ENCODE measurements at places on chromosomes 6 and 20.

DNA sequence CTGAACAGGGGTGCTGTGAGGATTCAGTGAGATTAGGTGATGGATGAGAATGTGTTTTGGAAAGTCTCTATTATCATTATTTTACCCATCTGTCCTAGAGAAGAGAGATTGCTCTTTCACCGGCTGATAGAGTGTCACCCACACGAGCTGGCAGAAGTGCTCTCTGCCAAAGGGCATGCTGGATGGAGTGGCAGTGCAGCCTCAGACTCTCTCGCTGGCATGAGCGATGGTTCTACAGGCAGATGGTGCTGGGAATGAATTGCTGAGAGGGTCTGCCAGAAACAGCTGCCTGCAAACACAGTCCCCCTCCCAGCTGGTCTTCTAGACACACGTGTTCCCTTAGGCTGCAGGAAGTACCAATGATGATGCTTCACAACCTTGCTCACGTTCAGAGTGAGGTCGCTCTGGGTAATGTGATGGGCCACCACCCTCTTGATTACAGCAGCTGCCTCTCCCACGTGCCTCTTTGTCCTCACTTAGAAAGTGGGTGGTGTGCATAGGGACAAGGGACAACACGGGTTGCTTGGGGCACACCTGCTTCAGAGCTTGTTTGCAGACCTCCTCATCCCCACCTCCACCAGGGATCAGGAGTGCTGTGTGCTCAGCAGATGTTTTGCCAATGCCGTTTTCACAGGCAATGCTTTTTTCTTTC lies 84.7 kb downstream of the FOXA2 start:
- no peak for DNase-seq

- peak; percentile 96 for DNase-seq
Observed at GRCh38 chr6:113120224-113120581, 736.9 kb upstream of the MARCKS start.

DNA sequence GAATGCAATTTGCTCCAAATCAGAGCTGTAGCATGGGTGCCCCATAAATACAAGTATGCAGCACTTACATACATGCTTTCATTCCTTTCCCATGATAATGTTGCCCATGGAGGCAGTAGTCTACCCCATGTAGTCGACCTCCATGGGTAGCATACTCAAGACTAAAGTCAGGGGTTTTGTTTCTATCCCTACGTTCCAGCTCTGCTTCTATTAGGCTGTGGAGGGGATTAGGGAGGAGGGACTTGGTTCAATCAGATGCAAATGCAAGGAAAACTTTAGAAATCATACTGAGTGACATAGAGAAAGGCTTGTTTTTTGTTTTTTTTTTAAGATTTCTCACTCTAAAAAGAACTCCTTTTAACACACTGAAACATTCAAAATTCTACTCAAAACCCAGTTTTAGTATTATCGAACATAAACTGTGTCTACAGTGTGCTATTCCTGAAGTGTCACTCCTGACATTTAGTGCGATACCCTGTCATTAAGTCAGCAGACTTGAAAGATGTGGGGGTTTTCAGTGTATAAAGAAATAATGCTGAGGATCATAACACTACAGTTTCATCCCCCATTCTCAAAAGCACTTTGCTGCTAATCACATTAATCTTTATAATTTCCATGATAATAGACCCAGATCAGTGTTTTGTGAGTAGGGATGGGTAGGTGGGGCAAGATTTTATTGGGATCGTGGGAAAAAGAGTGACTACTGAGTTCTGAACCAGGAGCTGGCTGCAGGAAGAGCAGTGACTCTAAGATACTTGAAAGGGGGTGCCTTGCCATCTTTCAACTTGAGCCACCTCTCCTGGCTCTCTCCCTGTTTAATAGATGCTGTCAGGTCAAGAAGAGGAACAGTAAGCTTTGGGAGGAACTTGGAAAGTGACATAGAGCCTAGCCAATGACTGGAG lies 40.4 kb upstream of the SCML4 start:
- DNase-seq = no peak

GRCh38 chr6:6414931-6415330 lies 94.5 kb upstream of the F13A1 start:
- no peak for DNase-seq

- DNase-seq = no peak
Observed at GRCh38 chr20:19562426-19562825, 195.6 kb upstream of the RIN2 start.

DNA sequence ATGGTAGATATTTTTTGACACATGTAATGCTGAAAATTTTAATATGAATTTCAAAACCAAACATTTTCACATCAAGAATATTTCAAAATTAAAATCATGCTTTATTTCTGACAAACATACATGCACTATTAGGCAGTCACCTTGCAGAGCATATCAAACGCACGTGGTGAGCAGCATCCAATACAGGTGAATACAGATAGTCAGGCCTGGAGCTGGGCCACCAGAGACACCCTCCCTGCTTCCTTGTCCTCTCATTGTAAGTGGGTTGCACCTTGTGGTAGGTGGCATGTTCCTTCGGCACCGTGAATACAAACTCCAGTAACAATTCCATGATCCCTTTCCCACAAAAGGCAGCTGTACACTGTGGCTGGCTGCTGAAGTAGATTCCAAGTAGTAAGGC lies 8.9 kb downstream of the REV3L start:
- no peak for DNase-seq

All from fibroblast of skin of left biceps (primary cell).